Sigmoid colon (tissue), 7 donors: ENCODE measurements at places on chromosomes 5 and 9. TPM values are rescaled to one million over a fixed set of nuclear protein-coding genes. Genes with fewer than 3 reads are reported as not detected.
A peak's percentile ranks its signal among the peaks of the same experiment; 100 is the strongest.

DNA sequence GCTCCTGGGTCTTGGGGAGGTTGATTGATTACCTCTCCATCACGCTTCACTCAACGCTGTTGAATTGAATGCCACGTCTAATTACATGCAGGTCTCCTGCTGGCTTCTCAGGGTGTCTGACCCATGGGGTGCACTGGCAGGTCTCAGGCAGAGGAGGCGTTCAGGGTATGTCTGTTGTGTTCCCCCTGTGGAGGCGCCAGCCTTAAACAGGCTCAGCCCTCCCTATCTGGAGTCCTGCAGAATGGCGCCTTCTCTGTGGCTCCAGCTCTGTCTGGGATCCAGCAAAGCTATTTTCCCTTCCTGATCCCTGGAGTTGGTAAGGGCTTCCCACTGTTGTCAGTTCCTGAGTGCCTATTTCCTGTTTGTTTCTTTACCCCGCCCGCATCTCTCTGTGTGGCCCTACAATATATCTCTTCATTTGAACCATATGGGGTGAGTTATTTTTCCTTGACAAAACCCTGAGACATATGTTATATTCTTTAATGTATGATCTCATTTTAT lies 150.0 kb downstream of the NTRK2 start:
- H3K4me3 ChIP-seq = no peak overlapping the region
- H3K4me1 ChIP-seq = no peaks in the 10 kb centered on the region

DNA sequence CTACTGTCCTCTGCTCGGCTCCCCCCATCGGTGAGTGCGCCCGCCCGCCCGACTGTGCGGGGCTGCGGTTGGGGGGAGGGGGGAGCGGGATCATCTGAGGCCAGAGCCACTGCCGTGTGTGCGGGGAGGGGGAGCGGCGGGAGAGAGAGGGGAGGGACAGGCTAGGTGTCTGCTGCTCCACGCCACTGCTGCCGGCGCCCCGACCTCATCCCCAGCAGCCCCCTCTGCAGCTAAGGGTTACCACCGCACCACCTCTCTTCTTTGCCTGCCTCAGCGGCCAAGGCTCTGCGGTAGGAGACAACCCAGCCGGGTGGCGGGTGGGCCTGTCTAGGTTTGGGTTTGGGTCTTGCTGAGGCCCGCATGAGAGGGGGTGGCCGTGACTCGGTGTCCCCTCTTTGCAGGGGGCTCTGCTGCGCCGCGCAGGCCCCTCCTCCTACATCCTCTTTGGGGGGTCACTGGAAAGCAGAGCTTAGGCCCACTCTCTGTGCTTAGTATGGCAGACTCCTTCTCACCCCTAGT lies 670 bp upstream of the PURA start:
- no peaks in the 10 kb centered on the region for H3K36me3 ChIP-seq
- peak overlapping the region; percentile 96 for H3K27ac ChIP-seq
- no peaks in the 10 kb centered on the region for H3K27me3 ChIP-seq

GRCh38 chr9:93130861-93131481 lies 3.1 kb downstream of the NINJ1 start:
- H3K27me3 ChIP-seq = no peaks in the 10 kb centered on the region
- peak; percentile 86 for DNase-seq
- peak overlapping the region; percentile 97 for H3K27ac ChIP-seq
- peak overlapping the region; percentile 97 for H3K4me3 ChIP-seq
- H3K36me3 ChIP-seq = no peaks in the 10 kb centered on the region
- no peaks in the 10 kb centered on the region for H3K4me1 ChIP-seq

- no peaks in the 10 kb centered on the region for H3K4me1 ChIP-seq
- no peak overlapping the region for H3K27ac ChIP-seq
- H3K27me3 ChIP-seq = no peaks in the 10 kb centered on the region
- H3K36me3 ChIP-seq = no peaks in the 10 kb centered on the region
Measured at GRCh38 chr5:24595329-24595728, 49.4 kb downstream of the CDH10 start.

The WNT8A gene
- total RNA-seq = not detected

GRCh38 chr9:130320723-130321481 lies 55.3 kb downstream of the HMCN2 start:
- H3K27me3 ChIP-seq = no peaks in the 10 kb centered on the region
- no peak overlapping the region for H3K4me3 ChIP-seq
- H3K36me3 ChIP-seq = peaks cover 20% of the 10 kb centered on the region
- peak overlapping the region; percentile 99 for H3K27ac ChIP-seq

DNA sequence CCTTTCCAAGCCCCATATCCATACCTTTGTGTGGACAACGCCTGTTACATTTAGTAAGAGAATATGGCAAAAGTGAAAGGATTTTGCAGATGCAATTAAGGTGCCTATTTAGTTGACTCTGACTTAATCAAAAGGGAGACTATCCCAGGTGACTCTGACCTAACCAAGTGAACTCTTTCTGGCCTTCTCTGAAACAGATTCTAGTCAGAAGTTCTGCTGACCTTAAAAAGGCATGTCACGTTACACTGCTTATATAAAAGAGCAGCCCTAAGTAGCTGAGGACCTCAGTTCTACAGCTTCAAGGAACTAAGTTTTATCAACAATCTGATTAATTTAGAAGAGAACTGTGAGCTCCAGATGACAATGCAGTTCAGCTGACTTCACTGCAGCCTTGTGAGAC lies 5.7 kb upstream of the TICAM2 start:
- no peak overlapping the region for H3K4me3 ChIP-seq
- peak overlapping the region; percentile 21 for H3K27ac ChIP-seq
- H3K36me3 ChIP-seq = no peaks in the 10 kb centered on the region
- H3K27me3 ChIP-seq = no peaks in the 10 kb centered on the region

DNA sequence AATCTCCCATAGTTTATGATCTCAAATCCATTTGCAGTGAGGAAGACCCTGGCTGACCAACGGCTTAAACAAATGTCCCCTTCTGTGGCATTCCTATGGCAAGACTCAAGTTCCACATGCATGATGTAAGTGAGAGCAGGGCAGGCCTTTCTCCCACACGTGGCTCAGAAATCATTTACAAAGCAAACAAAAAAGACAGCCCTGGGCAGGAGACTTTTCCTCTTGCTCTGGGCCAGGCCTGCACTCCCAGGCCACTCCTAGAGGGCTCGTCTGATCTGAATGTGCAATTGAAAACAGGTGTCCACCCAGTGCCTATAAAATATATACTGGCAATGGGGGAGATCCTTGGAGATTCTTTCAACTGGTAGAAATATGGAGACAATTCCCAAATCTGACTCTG lies 123.1 kb downstream of the DMRT2 start:
- peaks cover 1% of the 10 kb centered on the region for H3K27me3 ChIP-seq
- no peaks in the 10 kb centered on the region for H3K4me1 ChIP-seq
- H3K27ac ChIP-seq = no peak overlapping the region
- DNase-seq = no peak
- no peak overlapping the region for H3K4me3 ChIP-seq
